ENCODE measurements at places on chromosomes 3 and 15.

DNA sequence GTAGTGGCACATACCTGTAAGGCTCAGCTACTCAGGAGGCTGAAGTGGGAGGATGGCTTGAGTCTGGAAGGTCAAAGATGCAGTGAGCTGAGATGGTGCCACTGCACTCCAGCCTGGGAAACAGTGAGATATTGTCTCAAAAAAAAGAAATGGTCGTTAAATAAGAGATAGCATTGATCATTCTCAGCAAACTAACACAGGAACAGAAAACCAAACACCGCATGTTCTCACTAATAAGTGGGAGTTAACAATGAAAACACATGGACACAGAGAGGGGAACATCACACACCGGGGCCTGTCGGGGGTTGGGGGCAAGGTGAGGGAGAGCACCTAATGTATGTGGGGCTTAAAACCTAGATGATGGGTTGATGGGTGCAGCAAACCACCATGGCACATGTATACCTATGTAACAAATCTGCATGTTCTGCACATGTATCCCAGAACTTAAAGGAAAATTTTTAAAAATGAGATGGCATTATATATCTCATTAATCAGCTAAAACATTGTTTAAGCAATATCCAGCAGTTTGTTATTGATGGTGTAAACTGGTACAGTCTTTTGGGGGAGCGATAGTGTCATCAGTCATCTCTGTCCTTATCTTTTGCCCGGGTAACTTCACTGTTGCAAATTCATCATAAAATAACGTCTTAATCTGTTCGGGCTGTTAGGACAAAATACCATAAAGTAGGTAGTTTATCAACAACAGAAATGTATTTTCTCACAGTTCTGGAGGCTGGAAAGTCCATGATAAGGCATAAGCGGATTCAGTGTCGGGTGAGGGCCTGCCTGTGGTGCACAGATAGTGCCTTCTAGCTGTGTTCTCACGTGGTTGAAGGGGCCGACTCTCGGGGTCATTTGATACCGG is 1.7 kb upstream of the MAN2A2 start:
- DNase-seq, result no peak

GRCh38 chr3:35648347-35648746 is 9.0 kb downstream of the ARPP21 start:
- no peak for DNase-seq

- DNase-seq, result no peak
Observed at GRCh38 chr3:10547841-10548783, 42.7 kb upstream of the ATP2B2 start.

- DNase-seq, result no peak
Observed at GRCh38 chr3:72223116-72223515, 438.2 kb upstream of the PROK2 start.

DNA sequence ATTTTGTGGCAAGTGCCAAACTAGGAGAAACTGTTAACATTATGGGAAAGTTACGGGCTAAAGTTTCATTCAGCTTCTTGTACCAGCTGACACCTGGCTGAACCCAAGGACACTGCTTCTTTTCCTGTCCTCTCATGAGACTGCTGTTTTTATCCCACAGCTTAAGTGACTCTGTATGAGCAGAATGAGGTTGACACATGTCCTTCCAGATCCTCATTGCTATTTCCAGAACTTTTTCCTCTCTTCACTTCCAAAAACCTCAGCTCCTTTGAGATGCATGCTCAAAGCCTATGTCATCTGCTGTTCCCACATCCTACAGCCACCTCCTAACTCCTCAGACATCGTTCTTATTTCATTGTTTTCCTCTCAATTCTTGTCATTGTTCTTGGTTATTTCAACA is 183.6 kb downstream of the DCLK3 start:
- DNase-seq, result no peak

- peak; percentile 13 for DNase-seq
Observed at GRCh38 chr15:89171136-89172072, 50.0 kb downstream of the RLBP1 start.

DNA sequence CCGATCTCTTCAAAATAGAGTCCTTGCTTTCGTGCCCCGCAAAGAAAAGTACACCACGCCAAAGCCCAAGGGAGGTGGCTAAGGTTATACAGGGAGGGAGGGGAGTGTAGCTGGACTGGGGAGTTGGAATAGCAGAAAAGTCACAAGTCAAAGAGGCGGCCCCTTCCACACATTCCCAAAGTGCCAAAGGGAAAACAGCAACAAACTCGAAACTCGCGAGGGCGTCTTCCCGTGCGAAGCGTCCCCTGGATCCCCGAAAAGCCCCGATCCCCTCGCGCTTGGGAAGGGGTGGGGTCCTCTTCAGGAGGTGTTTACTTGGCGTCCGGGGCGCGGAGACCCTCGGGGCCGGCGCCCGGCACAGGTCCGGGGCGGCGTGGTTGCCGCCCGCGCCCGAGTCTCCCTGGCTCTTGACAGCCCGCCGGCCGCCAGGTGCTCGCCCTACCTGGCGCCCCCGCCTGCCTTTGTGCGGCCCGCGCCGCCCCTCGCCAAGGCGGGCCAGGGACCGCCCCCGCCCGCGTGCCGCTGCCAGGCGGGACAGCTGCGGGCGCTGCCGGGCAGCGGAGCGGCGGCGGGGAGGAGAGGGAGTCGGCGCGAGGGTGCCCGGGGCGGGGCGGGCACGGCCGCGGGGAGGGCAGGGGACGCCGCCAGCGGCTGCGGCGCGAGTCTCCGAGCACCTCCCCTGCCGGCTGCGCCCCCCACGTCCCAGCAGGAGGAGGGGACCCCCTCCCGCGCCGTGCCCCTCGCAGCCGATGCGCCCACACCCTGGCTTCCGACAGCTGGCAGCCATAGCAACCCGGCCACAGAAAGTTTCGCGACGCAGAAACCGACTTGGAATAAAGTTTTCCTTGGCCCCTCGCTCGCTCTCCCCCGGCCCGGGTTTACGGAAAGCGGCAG is 966 bp downstream of the MYO1E start:
- no peak for DNase-seq

DNA sequence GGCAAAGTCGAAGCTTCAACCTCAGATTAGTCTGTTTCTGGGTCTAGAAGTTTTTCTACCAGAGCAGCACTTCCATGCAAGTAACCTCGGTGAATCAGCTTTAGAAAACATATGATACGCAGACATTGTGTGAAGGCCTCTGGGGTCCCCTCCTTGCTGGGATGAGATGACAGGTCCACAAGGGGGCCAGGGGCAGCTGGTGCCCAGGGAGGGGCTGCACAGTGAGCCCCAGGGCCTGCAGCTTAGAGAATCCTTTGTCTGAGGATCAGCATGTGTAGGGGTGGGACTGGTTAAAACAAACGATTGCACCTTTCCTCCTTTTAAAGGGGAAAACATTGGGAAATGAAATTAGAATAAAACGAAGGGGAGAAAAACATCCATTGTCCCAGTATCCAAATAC is 47.5 kb upstream of the TLE3 start:
- DNase-seq, result no peak

All from CD4-positive, alpha-beta T cell treated with Interleukin-6 for 4 hours (primary cell).